ENCODE measurements at places on chromosomes 2 and 18.

DNA sequence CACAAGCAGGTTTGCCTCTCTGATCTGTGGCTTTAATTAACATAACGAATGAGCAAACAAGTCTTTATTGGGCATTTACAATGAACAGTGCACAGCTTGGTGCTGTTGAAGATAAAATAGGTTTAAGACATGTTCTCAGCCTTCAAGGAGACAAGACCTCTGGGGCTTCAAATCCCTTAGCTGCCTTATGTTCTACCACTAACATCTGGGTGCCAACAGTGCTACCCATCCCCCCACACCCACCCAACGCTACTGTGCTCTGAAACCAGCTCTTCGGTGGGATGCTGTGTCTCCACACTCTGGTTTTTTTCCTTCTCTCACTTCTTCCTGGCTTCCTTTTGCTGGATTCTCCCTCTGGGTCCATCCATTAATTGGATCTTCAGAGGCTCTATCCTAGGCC lies 14.1 kb upstream of the B3GNT2 start:
- no peak for DNase-seq

GRCh38 chr2:10256031-10256514 lies 46.6 kb upstream of the HPCAL1 start:
- DNase-seq, result no peak

DNA sequence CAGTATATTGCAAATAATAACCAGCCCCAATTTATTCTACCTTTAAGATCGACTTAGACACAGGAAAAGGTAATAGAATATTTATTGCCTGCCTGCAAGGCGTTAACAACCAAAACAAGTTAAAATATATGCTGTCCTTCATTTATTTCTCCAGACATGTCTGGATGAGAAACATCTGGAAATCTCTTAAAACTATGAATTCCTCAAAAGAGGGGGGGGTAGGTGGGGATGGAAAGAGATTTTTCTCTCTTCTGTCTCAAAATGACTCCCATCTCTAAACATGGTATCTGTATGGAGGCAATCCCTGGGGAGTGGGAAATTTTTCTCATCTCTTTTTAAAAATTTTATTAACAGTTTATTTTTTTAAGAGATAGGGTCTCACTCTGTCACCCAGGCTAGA lies 113.0 kb downstream of the CDH2 start:
- DNase-seq, result no peak

DNA sequence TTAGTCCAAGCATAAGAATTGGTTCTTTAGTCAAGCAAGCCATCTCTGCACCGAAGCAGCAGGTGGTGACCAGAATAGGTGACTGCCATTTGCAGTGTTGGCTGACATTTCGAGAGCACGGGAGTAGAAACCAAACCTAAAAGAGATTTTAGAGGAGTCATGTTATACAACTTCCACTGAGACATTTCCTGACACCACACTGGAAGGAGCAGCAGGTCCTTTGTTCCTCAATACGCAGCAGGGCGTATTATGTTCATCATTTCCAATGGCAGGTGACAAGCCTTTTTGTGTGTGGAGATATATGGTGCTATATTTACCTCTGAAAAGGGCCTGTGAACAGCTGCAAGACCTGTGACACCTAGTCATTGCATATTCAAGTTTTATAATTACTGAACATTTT lies 418.8 kb upstream of the NETO1 start:
- DNase-seq, result no peak

GRCh38 chr2:12549641-12550040 lies 167.1 kb upstream of the TRIB2 start:
- no peak for DNase-seq

- no peak for DNase-seq
Observed at GRCh38 chr2:46181789-46182530, 115.2 kb upstream of the EPAS1 start.

- DNase-seq, result no peak
Observed at GRCh38 chr2:138390316-138390945, 111.1 kb upstream of the SPOPL start.

- DNase-seq, result no peak
Observed at GRCh38 chr2:221463241-221463896, 108.7 kb downstream of the EPHA4 start.

DNA sequence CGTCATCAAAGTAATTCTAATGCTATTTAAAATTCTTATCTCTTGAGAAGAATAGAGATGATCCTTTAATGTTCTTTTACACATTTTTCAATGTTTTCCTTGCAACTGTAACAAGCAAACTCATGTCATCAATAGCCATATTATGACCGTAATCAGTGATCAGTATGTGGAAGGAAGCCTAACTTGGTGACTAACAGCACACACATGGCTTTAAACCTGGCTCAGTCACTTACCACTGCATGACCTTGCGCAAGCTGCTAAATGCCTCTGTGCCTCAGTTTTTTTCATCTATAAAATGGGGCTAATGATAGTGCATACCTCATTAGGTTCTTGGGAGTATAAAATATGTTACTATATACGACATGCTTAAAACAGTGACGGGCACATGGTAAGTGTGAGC lies 149.7 kb downstream of the BCL2 start:
- DNase-seq, result no peak

GRCh38 chr2:140353541-140353940 lies 1573.4 kb upstream of the NXPH2 start:
- no peak for DNase-seq

- DNase-seq, result no peak
Observed at GRCh38 chr2:45860136-45861121, 209.0 kb downstream of the PRKCE start.
